WTC11 (cell line): ENCODE measurements at places on chromosomes 6 and 20. TPM values are rescaled to one million over a fixed set of nuclear protein-coding genes. Genes with fewer than 3 reads are reported as not detected.

- DNase-seq, result no peak
- no peak overlapping the region for H3K27ac ChIP-seq
- no peaks in the 10 kb centered on the region for H3K27me3 ChIP-seq
- H3K4me3 ChIP-seq, result no peak overlapping the region
- H3K4me1 ChIP-seq, result no peaks in the 10 kb centered on the region
- peaks cover 75% of the 10 kb centered on the region for H3K36me3 ChIP-seq
These were observed 12.5 kb downstream of the NELFCD start for GRCh38 chr20:58993332-58994248.

DNA sequence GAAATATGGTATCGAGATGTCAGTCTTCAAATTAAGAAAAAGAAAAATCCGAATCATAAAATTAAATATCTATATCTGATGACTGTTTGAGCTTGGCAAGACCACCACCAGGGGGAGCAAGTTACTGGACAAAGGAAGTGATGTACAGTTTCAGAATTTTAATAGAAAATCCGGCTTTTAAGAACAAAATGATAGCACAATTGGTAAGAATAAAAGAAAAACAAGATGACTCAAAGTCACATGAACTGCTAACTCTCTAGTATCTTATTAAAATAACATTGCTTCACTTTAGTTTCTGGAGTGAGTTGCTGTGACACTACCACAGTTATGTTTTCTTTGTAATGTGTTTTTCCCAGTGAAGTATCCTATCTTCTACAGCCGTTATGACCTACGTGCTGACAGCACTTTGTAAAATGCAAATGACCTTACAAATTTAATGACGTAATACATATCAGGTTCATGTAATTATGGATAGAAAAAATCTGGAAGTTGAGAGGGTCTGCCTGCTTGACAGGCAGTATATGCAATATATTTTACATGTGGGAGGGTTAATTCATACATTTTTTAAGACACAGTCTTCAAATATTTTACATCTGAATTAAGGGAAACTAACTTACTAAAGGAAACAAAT is 405.3 kb upstream of the HS3ST5 start:
- no peak overlapping the region for H3K4me3 ChIP-seq
- peak; percentile 36 for DNase-seq
- no peaks in the 10 kb centered on the region for H3K27me3 ChIP-seq
- H3K27ac ChIP-seq, result no peak overlapping the region
- no peaks in the 10 kb centered on the region for H3K36me3 ChIP-seq

- no peak for DNase-seq
- no peaks in the 10 kb centered on the region for H3K36me3 ChIP-seq
- H3K27ac ChIP-seq, result no peak overlapping the region
- no peaks in the 10 kb centered on the region for H3K4me1 ChIP-seq
These were observed 24.6 kb downstream of the PPP1R14C start for GRCh38 chr6:150167479-150167873.

- H3K27me3 ChIP-seq, result no peaks in the 10 kb centered on the region
- H3K4me3 ChIP-seq, result no peak overlapping the region
- 0 out of 2 replicates have a peak, but pooled peaks cover under 1% of the 10 kb centered on the region for H3K36me3 ChIP-seq
These were observed 84.7 kb downstream of the PRSS35 start for GRCh38 chr6:83597051-83597450.

Gene ADGRB3
- 1.0 to 1.9 TPM (median 1.2 TPM) in 3 replicates for total RNA-seq
